ENCODE measurements at places on chromosomes 12 and 14.

DNA sequence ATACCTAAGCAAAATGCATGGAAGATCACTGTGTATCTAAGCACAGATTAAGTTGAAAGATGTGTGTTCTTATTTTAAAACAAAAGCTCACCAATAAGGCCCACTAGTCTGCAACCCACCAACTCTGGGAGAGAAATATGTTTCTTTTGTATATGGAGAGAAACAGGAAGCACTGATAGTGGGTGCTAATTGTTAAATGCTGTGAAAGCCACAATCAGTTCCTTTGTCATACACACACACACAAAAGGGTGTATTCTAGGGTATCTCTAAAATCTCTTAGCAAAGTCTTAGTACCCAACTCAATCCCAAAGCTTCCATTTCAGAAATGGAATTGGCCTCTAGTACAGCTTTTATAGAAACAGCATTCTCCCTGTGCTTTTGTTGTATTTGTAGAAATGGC is 272.7 kb upstream of the FLRT2 start:
- H3K27ac ChIP-seq = no peak overlapping the region
- no peaks in the 10 kb centered on the region for H3K4me1 ChIP-seq
- H3K27me3 ChIP-seq = no peaks in the 10 kb centered on the region
- no peak overlapping the region for H3K4me3 ChIP-seq
- H3K36me3 ChIP-seq = no peaks in the 10 kb centered on the region

GRCh38 chr12:5318874-5319273 is 113.0 kb upstream of the NTF3 start:
- no peaks in the 10 kb centered on the region for H3K36me3 ChIP-seq
- no peak overlapping the region for H3K27ac ChIP-seq
- no peaks in the 10 kb centered on the region for H3K27me3 ChIP-seq
- peak; percentile 87 for DNase-seq

GRCh38 chr14:39432179-39432618 is at the start of gene FBXO33:
FBXO33 (minus strand) TSS chr14:39432433; CDS start chr14:39432162, 271 bp downstream.
- H3K4me1 ChIP-seq = 0 out of 2 replicates have a peak, but pooled peaks cover 2% of the 10 kb centered on the region
- H3K27ac ChIP-seq = peak within 1 kb of the TSS; percentile 97
- peak; percentile 96 for DNase-seq
- H3K36me3 ChIP-seq = no peaks in the 10 kb centered on the region
- no peaks in the 10 kb centered on the region for H3K27me3 ChIP-seq
- H3K4me3 ChIP-seq = peak within 1 kb of the TSS; percentile 86

- no peak overlapping the region for H3K4me3 ChIP-seq
- H3K27ac ChIP-seq = no peak overlapping the region
- H3K4me1 ChIP-seq = peaks cover 2% of the 10 kb centered on the region
- H3K36me3 ChIP-seq = no peaks in the 10 kb centered on the region
- H3K27me3 ChIP-seq = no peaks in the 10 kb centered on the region
Observed at GRCh38 chr14:80906946-80907345, 34.6 kb downstream of the CEP128 start.

DNA sequence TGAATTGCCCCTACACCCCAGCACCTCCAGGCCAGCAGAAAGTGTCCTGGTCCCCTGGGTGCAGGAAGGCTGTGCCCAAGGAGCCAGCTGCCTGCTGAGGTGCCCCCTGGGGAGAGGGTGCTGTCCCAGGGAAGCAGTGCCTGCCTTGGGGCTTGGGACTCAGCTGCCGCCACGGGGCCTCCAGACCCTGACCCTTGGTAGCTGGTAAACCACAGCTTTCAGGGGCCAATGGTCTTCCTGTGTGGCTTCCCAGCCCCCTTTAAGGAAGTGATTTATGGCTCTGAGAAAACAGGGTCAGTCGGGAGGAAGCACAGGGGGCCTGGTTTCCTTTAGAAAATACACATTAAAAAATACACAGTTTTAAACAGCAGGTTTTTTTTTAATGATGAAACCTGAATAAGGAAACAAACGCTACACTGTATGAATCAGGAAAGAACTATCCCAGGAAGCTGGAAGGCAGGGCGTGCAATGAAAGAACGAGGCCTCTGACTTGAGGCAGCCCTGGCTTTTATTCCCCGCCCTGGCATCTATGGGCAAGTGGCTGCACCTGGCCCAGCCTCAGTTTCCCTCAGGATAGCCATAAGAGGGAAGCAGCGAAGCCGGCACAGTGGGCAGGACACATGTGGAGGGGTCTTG is 40.6 kb upstream of the EML1 start:
- no peak overlapping the region for H3K4me3 ChIP-seq
- peak; percentile 76 for DNase-seq
- H3K27me3 ChIP-seq = no peaks in the 10 kb centered on the region
- no peaks in the 10 kb centered on the region for H3K36me3 ChIP-seq
- peaks cover 52% of the 10 kb centered on the region for H3K4me1 ChIP-seq

- peaks cover 4% of the 10 kb centered on the region for H3K36me3 ChIP-seq
- H3K4me1 ChIP-seq = no peaks in the 10 kb centered on the region
- H3K27ac ChIP-seq = no peak overlapping the region
Observed at GRCh38 chr12:121494093-121494787, 86.6 kb downstream of the KDM2B start.

GRCh38 chr12:121124402-121125109 is 8.1 kb upstream of the P2RX7 start:
- H3K4me1 ChIP-seq = peaks cover 10% of the 10 kb centered on the region
- peaks cover 26% of the 10 kb centered on the region for H3K27me3 ChIP-seq
- H3K27ac ChIP-seq = no peak overlapping the region
- DNase-seq = peak; percentile 91
- H3K36me3 ChIP-seq = no peaks in the 10 kb centered on the region

GRCh38 chr14:31920989-31921650 is 156.0 kb upstream of the ARHGAP5 start:
- no peaks in the 10 kb centered on the region for H3K27me3 ChIP-seq
- no peaks in the 10 kb centered on the region for H3K4me1 ChIP-seq
- H3K4me3 ChIP-seq = no peak overlapping the region
- peak; percentile 22 for DNase-seq
- no peaks in the 10 kb centered on the region for H3K36me3 ChIP-seq

DNA sequence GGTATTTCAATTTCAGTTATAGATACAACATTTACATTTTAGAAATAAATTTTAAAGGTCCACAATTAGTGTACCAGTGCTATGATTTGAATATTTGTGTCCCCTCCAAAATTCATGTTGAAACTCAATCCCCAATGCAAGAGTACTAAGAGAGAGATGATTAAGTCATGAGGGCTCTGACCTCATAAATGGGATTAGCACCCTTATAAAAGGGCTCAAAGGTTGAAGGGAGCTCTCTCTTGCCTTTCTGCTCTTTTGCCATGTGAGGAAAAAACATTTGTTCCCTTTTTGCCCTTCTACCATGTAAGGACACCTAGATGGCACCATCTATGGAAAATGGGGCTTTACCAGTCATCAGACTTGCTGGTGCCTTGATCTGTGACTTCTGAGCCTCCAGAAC is 25.8 kb upstream of the CNOT2 start:
- no peak for DNase-seq
- H3K36me3 ChIP-seq = no peaks in the 10 kb centered on the region
- no peak overlapping the region for H3K27ac ChIP-seq
- H3K4me1 ChIP-seq = no peaks in the 10 kb centered on the region
- H3K27me3 ChIP-seq = no peaks in the 10 kb centered on the region

GRCh38 chr14:101072945-101073597 is 169.5 kb upstream of the RTL1 start:
- peak overlapping the region; percentile 42 for H3K27ac ChIP-seq
- no peak overlapping the region for H3K4me3 ChIP-seq
- H3K27me3 ChIP-seq = peaks cover under 1% of the 10 kb centered on the region
- peaks cover 27% of the 10 kb centered on the region for H3K36me3 ChIP-seq
- H3K4me1 ChIP-seq = peaks cover 26% of the 10 kb centered on the region
- DNase-seq = peak; percentile 98

DNA sequence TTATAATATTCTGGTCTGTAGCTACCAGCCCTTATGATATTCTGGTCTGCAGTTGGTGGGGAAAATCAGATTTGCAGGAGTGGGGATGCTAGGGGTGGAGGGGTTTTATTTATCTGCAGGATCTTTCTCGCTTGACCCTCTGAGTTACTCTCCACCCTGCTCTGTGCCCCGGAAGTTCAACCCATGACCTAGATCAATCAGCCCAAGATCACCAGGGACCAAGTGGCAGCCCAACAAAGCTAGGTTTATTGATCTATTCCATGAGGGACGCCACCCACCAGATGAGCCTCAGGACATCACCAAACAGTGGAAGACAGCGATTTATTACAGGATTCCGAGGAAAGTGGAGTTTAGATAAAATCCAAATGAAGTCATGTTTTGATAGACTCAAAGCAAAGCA is 25.8 kb upstream of the C12orf76 start:
- DNase-seq = no peak
- no peaks in the 10 kb centered on the region for H3K36me3 ChIP-seq
- H3K4me1 ChIP-seq = 0 out of 2 replicates have a peak, but pooled peaks cover 2% of the 10 kb centered on the region
- no peaks in the 10 kb centered on the region for H3K27me3 ChIP-seq

DNA sequence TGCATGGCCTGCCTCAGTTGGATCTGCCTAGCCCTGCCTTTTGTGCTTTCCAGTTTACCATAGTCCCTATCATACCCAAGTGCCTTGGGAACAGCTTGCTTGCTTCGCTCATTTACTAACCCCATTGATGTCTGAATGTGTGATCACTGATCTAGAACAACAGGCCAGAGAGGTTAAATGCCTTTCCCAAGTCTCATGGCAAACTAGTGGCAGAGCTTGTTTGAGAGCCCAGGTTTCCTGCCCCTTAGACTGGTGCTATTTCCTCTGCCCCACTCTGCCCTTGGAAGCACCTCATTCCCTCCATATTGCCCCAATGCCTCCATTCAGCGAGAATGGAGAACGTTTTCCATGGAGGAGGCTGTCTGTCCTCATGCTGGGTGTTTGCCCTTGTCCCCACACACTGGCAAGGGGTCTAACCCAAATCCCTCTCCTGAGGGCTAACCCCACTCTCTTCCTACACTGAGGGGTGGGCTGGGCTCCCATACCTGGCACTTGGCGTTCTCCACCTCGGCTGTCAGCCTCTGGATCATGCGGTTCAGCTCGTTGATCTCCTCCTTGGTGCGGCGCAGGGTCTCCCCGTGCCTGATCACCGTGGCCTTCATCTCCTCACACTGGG is 19.8 kb downstream of the KRT7 start:
- no peak overlapping the region for H3K27ac ChIP-seq
- DNase-seq = no peak
- peaks cover 24% of the 10 kb centered on the region for H3K27me3 ChIP-seq
- peaks cover 6% of the 10 kb centered on the region for H3K4me1 ChIP-seq
- H3K4me3 ChIP-seq = no peak overlapping the region

GRCh38 chr12:93896952-93897351 is 219.8 kb downstream of the CRADD start:
- no peaks in the 10 kb centered on the region for H3K27me3 ChIP-seq
- DNase-seq = no peak
- H3K36me3 ChIP-seq = no peaks in the 10 kb centered on the region
- H3K4me3 ChIP-seq = no peak overlapping the region

- no peak overlapping the region for H3K4me3 ChIP-seq
- H3K27ac ChIP-seq = no peak overlapping the region
- no peak for DNase-seq
- peaks cover 9% of the 10 kb centered on the region for H3K4me1 ChIP-seq
- H3K27me3 ChIP-seq = peaks cover 2% of the 10 kb centered on the region
Observed at GRCh38 chr12:5273709-5274108, 158.2 kb upstream of the NTF3 start.

DNA sequence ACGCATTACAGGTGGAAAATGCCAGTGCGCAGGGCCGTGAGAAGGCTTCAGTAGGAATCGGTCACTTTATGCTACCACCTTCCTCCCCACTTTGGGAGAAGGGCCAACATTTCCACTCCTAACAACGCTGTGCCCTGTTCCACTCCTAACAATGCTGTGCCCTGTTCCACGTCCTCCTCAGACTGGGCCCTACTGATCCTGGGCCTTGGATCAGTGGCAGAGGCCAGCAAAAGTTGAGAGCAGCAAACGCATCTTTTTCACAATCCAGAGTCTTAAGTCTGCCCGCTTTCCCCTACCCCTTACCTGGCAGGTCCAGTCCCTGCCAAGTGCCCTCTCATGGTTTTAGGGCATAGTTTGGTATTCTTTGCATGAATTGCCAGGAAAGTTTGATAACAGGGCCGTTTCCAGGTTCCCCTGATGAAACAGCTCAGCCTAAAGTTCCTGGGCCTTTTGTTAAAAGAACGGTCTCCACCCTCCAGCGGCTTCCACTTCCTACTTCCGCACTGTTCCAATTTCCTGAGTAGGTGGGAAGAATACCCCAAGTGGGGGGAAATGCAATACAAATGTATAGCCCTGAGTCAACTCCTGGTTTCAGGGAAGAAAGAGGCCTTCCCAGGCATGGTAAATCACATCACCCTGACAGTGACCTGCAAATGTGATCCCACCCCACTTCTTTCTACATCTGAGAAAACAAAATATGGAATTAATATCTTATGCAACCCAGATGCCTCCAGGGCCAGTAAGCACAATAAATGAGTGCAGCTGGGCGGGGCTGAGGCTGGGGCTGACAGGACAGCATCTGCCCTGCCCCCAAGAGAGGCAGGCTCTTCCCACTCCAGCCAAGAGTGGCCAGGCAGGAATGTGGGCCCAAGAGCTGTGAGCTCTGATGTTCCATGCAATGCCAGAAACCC is 15.0 kb downstream of the KCTD10 start:
- H3K4me3 ChIP-seq = no peak overlapping the region
- H3K27me3 ChIP-seq = no peaks in the 10 kb centered on the region
- peaks cover 57% of the 10 kb centered on the region for H3K4me1 ChIP-seq
- DNase-seq = peak; percentile 95
- peak overlapping the region; percentile 99 for H3K27ac ChIP-seq

GRCh38 chr12:11695321-11695720 is 45.8 kb downstream of the ETV6 start:
- peaks cover 6% of the 10 kb centered on the region for H3K4me1 ChIP-seq
- no peak overlapping the region for H3K4me3 ChIP-seq
- no peak overlapping the region for H3K27ac ChIP-seq
- no peaks in the 10 kb centered on the region for H3K27me3 ChIP-seq

GRCh38 chr12:12726555-12727093 is 9.5 kb downstream of the CDKN1B start:
- peaks cover 1% of the 10 kb centered on the region for H3K36me3 ChIP-seq
- H3K4me1 ChIP-seq = no peaks in the 10 kb centered on the region
- no peaks in the 10 kb centered on the region for H3K27me3 ChIP-seq
- H3K4me3 ChIP-seq = peak overlapping the region; percentile 94

- H3K27me3 ChIP-seq = no peaks in the 10 kb centered on the region
- peak; percentile 41 for DNase-seq
- H3K4me1 ChIP-seq = peaks cover 23% of the 10 kb centered on the region
- peak overlapping the region; percentile 99 for H3K27ac ChIP-seq
Observed at GRCh38 chr14:72663076-72663487, 230.8 kb downstream of the DPF3 start.

GRCh38 chr14:23727566-23728335 is 91.6 kb downstream of the DHRS2 start:
- peak; percentile 26 for DNase-seq
- H3K27ac ChIP-seq = no peak overlapping the region
- no peaks in the 10 kb centered on the region for H3K36me3 ChIP-seq
- H3K4me3 ChIP-seq = no peak overlapping the region
- no peaks in the 10 kb centered on the region for H3K27me3 ChIP-seq
- no peaks in the 10 kb centered on the region for H3K4me1 ChIP-seq

Measured in IMR-90 (cell line).